ENCODE measurements at places on chromosomes 2 and 18. TPM values are rescaled to one million over a fixed set of nuclear protein-coding genes. Genes with fewer than 3 reads are reported as not detected.

DNA sequence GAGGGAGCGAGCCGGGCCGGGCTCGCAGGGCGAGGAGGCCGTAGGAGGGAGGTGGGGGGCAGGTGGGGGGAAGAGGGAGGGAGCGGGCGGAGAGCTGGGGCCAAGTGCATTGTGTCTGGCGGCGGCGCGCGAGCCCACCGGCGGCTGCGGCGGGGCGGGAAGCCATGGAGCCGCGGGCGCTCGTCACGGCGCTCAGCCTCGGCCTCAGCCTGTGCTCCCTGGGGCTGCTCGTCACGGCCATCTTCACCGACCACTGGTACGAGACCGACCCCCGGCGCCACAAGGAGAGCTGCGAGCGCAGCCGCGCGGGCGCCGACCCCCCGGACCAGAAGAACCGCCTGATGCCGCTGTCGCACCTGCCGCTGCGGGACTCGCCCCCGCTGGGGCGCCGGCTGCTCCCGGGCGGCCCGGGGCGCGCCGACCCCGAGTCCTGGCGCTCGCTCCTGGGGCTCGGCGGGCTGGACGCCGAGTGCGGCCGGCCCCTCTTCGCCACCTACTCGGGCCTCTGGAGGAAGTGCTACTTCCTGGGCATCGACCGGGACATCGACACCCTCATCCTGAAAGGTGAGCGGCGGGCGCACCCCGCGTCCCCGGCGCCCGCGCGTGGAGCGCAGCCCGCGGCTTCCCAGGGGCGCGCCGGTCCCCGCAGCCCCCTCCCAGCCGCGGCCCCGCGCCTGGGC lies at the start of gene TMEM178A:
TSS of gene TMEM178A (plus strand) at position 107 of the 680 bp plus-strand sequence. CDS start at position 165, 58 bp downstream.
- DNase-seq, result no peak

GRCh38 chr2:120451334-120451733 lies 105.4 kb downstream of the INHBB start:
- no peak for DNase-seq

GRCh38 chr2:106332054-106332453 lies 136.2 kb downstream of the RGPD3 start:
- DNase-seq, result no peak

GRCh38 chr2:145431181-145431951 lies 911.4 kb upstream of the ZEB2 start:
- DNase-seq, result no peak

DNA sequence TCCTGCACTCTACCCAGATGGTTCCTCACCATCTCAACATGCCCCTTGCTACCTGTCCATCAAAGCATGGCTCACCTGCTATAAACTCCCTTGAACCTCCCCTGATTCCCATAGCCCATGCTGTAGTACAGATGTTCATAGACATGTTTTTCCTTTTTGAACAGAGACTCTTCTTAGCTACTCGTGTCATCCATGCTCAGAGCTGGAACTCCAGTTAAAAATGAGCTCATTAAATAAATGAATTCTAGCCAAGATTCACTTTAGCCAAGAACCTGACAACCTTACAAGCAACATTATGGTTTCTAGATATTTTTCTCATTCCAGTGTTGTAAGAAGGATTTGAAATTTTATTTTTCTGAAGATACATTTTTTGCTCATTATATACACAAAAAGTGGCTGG lies 65.0 kb downstream of the SCG2 start:
- DNase-seq, result no peak

DNA sequence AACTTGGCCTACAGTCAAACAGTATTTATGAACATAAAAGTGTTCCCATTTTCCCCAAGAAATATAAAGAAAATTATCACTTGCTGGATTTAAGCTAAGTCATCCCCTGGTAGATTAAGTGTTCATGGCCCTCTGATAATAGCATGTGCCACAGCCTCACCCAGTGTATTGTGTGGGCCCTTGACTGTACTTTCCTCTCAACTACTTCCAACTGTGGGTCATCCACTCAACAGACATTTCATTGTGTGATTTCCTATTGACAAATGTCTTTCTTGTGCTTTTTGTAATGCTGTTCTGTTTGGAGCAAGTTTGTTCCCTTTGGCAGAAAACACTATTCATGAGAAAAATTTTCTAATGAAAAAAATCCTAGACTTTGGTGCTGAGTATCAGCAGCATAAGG lies 48.4 kb upstream of the TMEM17 start:
- no peak for DNase-seq

GRCh38 chr2:5701266-5701665 lies 9.1 kb downstream of the SOX11 start:
- DNase-seq, result no peak

DNA sequence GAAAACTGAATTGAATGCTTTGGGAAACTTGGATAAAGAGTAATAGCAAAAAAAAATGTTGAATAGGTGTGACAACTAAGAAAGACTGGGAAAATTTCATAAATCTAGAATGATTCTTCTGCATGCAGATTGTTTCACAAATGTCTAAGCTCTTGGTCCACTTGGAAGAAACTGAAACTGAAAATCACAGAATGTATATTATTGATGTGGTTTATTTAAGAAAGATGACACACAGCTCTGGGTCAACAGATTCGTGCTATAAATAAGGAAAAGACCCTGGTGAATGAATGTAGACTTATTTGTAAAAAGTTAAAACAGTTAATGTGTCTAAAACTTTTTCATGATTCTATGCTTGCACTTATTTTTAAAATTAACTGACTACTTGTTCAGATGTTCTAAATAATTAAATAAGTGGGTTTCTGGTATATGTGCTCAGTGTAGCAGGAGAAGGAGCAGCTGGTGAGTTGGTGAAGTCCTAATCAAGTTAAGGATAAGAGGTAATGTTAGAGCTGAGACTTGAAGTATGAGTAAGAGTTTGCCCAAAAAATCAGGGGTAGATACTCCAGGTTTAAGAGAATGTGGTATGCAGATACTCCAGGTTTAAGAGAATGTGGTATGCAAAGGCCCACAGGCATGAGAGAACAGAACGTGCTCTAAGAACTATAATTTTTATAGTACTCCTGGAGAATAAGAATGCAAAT lies 24.5 kb downstream of the UGP2 start:
- DNase-seq, result no peak

GRCh38 chr2:54899576-54900200 lies 150.6 kb downstream of the RTN4 start:
- peak; percentile 12 for DNase-seq

- DNase-seq, result no peak
Measured at GRCh38 chr2:78553866-78554647, 471.4 kb upstream of the REG3G start.

GRCh38 chr2:88600038-88600465 lies 27.2 kb downstream of the EIF2AK3 start:
- peak; percentile 59 for DNase-seq

GRCh38 chr2:56021136-56021474 lies 97.5 kb upstream of the EFEMP1 start:
- DNase-seq, result no peak

DNA sequence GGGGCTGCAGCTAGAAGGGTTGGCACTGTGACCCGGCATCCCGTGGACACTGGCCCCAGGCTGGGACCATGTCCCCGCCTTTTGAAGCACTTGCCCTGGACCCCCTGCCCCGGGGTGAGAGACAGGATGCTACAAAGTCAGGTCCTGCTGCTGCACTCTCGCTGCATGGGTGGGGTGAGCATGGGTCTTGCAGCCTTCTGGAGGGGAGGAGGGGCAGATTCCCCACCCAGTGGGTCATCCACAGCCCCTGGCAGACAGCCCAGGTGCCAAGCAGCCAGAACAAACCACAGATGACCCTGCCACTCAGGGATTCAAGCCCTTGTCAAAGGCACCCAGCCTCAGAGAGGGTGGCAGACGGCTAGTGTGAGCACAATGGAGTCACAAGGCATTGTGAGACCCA lies 5.7 kb upstream of the NMUR1 start:
- DNase-seq, result no peak

- no peak for DNase-seq
Measured at GRCh38 chr2:96729748-96730147, 10.1 kb downstream of the LMAN2L start.

DNA sequence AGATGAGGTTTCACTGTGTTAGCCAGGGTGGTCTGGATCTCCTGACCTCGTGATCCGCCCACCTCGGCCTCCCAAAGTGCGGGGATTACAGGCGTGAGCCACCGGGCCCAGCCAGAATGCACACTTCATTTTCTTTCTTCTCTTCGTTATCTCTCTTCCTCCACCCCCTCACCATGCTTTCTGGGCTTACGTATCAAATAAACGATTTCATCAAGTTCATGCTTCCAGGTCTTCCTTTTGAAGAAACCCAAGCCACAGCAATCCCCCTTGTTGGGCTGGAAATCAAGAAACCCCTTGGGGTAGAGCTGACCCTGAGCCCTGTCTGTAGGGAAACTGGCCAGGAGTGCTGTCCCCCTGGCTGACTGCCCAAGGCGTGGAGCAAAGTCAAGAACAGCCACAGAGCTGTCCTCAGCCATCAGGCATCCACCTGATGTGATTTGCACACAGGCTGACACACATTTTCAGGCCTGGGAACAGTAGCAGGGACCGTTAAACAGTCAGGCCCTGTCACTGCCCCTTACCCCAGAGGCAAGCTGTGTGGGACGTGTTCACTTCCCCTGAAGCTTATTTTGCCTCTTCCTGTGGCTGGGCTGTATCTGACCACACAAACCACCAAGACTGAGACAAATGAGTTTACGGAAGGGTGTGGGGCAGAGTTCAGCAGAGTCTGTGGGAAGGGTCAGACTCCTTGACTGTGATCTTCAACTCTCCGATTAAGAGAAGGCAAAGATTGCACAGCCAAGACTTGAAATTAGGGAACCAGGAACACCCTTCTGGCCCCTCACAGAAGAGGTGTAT lies 15.1 kb upstream of the NMUR1 start:
- DNase-seq, result no peak

GRCh38 chr2:213152888-213153287 lies 1.5 kb upstream of the IKZF2 start:
- no peak for DNase-seq

DNA sequence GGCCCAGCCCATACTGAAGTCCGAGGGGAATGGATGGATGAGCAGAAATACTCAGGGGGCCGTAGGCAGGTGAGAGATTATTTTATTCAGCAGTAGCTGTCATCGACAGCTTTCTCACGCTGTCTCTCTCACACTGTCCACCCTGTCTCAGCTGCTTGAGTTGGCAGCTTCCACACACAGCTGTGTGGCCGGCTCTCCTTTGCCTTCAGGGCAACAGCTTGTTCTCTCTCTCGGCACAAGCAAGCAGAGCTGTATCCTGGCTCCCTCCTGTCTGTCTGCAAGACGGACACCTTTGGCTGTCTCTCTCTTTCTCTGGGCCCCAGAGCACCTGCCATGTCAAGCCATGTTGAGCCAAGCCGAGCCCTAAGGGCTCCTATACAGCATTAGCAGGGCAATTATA lies 9.8 kb upstream of the PAPOLG start:
- DNase-seq, result no peak

- no peak for DNase-seq
Measured at GRCh38 chr2:240597419-240598181, 11.1 kb downstream of the CAPN10 start.

- no peak for DNase-seq
Measured at GRCh38 chr2:66573821-66574233, 138.9 kb downstream of the MEIS1 start.

DNA sequence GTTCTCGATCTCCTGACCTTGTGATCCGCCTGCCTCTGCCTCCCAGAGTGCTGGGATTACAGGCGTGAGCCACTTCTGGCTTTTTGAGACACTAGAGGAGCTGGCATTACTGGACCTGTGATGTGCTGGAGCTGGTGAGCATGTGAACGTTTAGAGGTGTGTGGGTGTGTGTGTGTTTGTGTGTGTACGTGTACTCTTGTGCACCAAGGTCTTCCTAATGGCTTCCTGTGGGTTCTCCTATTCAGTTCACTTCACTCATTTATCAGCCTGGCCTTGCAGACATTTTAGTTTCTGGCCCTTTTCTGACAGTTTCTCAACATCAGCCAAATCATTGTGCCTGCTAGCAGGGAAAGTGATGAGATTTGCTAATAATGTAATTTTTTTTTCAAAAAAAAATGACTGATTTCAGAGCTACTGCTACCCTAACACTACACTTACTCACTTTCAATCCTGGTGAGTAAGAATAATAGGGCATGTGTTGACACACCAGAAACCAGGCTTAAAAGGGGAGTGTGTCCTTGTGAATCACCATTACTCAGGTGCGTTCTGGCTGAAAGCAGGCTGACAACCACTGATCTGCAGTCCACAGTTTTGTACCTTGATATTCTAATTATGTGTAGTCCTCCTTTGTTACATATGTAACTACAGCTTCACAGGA lies 41.0 kb upstream of the ACTR3 start:
- no peak for DNase-seq

- DNase-seq, result peak; percentile 26
Measured at GRCh38 chr2:238761868-238762267, 86.0 kb upstream of the TWIST2 start.

GRCh38 chr2:235663875-235664274 lies 170.0 kb downstream of the AGAP1 start:
- DNase-seq, result no peak

GRCh38 chr2:68865108-68865507 lies 6.1 kb downstream of the BMP10 start:
- no peak for DNase-seq

DNA sequence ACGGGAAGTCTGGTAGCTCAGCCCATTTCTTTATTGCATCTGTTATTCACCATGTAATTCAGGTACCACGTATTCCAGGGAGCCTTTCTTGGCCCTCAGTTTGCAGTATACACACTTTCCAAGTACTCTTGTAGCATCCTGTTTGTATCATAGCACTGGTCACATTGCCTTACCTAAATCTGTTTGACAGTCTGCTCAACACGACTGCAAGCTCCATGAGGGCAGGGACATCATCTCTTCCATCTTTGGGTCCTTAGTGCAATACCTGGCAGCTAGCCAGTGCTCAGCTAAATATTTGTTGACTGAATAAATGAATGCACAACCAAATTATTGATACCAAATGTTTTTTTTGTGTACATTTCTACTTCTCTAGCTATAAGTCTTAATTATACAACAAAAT lies 11.2 kb upstream of the IL18R1 start:
- no peak for DNase-seq

GRCh38 chr2:79960519-79960918 lies 344.0 kb downstream of the LRRTM1 start:
- no peak for DNase-seq

GRCh38 chr2:96839293-96839874 lies 4.4 kb downstream of the ANKRD23 start:
- no peak for DNase-seq

CNGA3 gene
- not detected for polyA plus RNA-seq

LONRF2 gene
- 4.2 TPM for polyA plus RNA-seq

SOX11 gene
- 23.0 TPM for polyA plus RNA-seq

COL4A3 gene
- 65.0 TPM for polyA plus RNA-seq

GCG gene
- not detected for polyA plus RNA-seq

GALNT3 gene
- polyA plus RNA-seq, result 2.8 TPM

Data from left renal pelvis (tissue), 4 donors.